Activated CD4-positive, alpha-beta T cell treated with anti-CD3 and anti-CD28 coated beads, Interleukin-2, amount 50 U/mL, for 48 hours (primary cell): ENCODE measurements at places on chromosomes 5 and 9.
A peak's percentile ranks its signal among the peaks of the same experiment; 100 is the strongest.

DNA sequence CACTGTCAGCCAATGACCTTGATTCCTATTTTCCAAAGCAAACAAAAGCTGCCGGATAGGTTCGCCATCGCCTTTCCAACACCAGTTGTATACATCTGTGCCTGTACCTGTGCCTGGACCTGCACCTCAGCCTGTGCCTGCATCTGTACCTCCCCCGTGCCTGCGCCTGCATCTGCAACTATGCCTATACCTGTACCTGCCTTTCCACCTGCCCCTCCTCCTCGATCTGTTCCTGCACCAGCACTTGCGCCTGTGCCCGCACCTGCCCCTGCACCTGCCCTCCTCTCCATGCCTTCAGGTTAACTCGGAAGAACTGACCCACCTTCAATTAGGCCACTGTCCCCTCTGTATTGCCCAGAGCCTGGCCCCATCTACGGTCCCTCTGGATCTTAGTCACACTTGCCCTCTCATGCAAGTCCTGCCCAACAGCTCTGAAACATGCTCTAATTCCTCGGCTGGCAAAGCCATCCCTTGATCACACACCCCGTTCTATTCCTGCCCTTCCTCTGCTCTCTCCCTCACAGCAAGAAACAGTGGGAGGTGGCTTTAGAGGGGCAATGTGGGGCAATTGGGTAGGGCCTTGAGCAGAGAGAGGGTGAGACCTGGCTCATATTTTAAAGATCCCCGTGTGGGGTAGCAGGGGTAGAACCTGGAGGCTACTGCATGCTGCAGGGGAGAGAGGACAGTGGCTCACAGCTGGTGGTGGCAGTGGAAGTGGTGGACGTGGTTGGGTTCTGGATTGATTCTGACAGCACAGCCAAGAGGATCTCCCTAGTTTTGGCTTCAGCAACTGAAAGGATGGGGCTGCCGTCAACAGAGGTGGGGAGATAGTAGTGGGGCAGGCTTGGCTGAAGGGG, 59.6 kb upstream of the PHYKPL start:
- no peak for DNase-seq

DNA sequence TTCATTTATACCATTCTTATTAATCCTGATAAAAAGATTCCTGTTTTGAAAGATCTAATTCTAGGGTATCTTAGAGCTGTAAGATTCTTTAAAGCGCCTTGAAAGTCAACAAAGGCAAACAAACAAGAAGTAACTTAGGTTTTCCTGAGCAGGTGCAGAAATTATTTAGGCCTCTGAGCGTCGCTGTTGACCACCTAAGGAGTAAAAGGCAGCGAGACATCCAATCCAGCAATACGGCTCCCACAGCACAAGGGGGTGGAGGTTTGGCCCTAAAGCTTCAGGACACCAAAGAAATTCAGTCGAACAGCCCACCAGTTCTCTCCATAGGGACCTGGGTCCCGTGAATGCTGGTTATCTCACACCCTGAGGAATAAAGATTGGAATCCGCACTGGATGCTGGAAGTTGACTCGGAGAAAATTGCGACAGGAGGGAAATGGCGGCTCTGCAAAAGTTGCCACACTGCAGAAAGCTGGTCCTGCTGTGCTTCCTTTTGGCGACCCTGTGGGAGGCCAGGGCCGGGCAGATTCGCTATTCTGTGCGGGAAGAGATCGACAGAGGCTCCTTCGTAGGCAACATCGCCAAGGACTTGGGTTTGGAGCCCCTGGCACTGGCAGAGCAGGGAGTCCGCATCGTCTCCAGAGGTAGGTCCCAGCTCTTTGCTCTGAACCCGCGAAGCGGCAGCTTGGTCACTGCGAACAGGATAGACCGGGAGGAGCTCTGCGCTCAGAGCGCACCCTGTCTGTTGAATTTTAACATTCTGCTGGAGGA, at the start of gene PCDHGA2:
Gene PCDHGA2, plus strand, starts transcription at position 223 of the 769 bp plus-strand sequence.
- no peak for DNase-seq

- peak; percentile 1 for DNase-seq
These were observed 47.1 kb downstream of the SEMA5A start for GRCh38 chr5:9498541-9499497.

GRCh38 chr5:101626572-101626971, 669.5 kb downstream of the SLCO4C1 start:
- DNase-seq = no peak

GRCh38 chr9:90645721-90646120, 3.1 kb upstream of the DIRAS2 start:
- no peak for DNase-seq

DNA sequence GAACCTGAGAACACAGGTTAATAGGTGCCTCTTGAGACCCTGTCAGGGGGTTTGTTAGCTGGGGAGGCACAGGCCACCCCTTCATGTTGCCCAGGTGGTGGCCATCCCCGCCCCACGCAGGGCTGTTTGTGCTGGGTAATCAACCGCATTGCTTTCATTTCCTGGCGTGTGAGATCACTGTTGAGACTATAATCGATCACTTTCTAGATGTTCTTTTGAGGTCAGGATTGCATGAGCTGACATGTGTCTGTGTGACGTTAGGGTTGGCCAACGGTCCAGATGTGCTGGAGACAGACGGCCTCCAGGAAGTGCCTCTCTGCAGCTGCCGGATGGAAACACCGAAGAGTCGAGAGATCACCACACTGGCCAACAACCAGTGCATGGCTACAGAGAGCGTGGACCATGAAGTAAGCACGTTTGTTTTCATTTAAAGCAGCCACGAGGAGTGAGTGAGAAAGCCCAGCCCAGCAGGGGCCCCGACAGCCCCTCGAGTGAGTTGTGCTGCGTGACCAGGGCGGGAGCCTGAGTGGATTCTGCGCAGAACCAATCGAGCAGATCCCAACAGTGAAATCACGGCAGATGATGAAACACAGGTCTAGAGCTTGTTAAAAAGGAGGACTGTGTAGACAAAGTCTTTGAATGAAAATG, 115.0 kb upstream of the CACNA1B start:
- no peak for DNase-seq

DNA sequence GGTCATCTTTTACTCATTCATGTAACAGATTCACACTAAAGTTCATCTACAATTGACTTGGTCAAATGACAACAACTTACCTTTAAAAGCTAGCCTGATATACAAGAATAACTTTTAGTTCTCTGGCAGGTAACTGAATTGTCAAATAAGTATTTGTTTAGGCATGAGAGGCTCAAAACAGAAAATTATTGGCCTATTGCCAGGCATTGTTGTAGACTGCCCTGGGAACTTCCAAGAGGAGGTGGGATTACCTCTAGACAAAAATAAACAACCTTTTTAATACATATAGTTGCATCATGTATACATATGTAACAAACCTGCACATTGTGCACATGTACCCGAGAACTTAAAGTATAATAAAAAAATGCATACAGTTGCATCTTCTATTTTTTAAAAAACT, 18.2 kb upstream of the SLCO4C1 start:
- no peak for DNase-seq
